ENCODE measurements at places on chromosomes 2 and 18.

DNA sequence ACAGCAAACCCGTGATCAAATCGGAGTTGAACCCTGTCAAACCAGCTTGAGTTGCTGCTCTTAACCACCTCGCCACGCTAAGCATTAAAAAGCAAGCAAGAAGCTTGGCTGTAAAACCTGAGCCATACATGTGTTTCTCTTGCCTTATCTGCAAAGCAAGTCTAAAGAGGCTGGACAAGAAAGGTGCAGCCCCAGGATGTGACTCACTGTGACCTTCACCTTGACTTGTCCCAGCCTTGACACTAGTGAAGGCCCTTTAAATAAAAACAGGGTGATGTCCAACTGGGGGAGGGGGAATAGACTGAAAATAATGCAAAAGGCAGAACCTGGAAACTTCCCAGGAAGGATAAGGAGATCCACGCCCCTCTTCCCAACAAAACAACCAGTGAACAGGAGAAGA lies 127.6 kb upstream of the NPAS2 start:
- no peak for DNase-seq

- no peak for DNase-seq
These were observed 934 bp downstream of the MYO5B start for GRCh38 chr18:50193796-50194630.

DNA sequence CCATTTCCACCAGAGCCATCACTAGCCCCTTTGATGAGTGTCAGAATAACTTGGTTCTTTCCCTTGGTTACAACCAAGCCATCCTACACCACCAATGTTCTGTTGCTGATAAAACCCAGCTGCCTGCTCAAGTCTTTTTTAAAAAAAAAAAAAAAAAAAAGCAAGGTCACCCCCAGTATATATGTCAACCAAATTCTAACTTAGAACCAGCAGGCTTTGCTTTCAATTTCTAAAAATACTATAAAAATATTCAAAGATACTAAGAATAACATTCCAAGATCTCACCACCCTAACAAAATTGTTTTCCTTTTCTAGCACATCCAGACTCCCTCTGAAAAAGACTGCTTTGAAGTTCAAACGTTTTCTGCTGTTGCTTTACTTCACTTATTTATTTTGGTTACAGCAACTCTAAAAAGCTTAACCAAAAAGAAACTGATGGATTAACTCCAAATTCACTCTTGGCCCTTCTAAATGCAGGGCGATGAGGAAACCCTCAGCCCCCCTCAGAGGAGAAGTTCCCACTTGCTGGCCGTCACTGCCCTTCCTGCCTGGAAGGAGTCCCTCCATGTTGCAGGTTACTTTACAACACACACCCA lies 10.9 kb downstream of the UXS1 start:
- no peak for DNase-seq

DNA sequence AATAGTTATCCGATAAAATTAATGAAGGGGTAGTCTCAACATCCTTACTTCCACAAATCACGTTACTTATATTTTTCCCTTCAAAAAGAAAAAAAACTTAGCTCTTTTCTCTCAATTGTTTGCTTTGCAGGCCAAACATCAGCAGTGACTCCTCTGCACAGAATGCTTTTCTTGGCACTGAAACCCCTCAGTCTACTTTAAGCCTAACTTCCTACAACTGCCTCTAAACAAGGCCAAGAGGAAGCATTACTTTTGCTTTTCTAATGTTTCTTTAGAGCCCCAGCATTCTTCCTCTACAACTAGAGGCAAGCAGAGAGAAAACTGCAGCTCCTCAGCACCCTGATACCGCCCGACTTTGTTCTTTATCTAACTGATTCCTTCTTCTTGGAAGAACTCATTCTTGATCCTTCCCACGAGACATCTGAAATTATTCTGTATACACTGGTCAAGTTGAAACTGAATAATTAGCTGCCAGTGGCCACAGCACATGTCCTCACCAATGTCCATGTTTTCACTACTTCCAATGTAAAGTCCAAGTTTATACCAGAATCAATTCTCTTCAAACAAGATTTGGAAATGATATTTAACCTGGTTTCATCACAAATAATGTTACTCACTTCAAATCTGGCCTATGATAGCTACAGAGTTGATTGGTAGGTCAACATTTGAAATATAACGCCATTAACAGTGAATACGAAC lies 55.3 kb downstream of the DTNB start:
- no peak for DNase-seq

GRCh38 chr2:113187771-113188170 lies 14.0 kb downstream of the PSD4 start:
- DNase-seq, result no peak

- no peak for DNase-seq
These were observed 505.5 kb downstream of the LRRTM4 start for GRCh38 chr2:77016443-77017354.

DNA sequence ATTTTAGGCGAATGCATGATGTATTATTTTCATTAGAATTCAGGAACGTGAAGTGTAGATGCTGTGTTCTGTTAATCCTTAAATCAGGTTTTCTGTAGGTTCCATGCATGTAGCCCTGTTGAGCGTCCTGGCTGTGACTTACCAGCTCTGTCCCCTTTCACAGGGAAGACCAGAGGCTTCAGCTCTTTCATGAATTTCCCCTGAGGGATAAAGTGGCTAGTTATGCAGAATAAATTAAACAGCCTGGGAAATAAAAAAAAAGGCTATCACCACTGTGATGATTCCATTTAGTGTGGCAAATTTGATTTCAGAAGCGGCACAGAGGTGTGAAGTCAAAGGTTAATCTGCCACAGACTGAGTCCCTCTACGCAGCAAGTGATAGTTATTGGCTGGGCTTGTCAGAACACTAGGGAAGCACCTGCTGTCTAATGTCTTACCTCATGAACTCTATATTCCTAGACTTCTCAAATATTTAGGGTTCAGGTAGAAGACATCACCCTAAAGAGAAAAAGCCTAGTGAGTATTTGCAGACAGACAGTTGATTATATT lies 61.6 kb upstream of the LINC00305 start:
- DNase-seq, result no peak

GRCh38 chr2:112644155-112644932 lies 1.4 kb upstream of the SLC20A1 start:
- DNase-seq, result no peak

- no peak for DNase-seq
These were observed 1307.3 kb upstream of the ZEB2 start for GRCh38 chr2:145827235-145827634.

DNA sequence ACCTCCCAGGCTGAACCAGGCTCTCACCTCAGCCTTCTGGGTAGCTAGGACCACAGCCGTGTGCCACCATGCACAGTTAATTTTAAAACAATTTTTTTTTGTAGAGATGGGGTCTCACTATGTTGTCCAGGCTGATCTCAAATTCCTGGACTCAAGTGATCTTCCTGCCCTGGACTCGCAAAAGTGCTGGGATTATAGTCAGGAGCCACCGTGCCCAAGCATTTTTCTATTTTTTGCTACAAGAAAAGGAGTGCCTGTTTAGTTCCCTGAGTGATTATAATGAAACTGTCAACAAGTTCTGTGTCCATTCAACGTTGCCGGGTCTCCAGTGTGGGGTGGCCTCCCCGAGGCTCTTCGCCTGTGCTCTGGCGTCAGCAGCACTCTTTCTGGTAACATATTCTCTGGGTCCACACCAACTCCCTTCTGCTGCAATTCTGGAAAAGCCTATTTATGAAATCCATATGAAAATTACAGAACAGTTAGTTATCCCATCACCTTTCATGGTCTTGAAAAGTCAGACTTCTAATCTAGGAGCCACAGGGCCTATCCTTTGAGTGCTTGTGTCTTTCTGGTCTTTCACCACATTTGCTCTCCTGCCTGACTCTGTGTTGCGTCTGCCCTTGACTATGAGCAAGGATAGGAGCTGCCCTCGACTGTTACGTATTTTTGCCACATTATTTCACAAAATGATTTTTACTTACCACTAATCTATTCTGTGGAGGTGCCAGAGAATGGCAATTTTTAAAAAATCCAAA lies 172.7 kb downstream of the SOCS6 start:
- DNase-seq, result no peak

DNA sequence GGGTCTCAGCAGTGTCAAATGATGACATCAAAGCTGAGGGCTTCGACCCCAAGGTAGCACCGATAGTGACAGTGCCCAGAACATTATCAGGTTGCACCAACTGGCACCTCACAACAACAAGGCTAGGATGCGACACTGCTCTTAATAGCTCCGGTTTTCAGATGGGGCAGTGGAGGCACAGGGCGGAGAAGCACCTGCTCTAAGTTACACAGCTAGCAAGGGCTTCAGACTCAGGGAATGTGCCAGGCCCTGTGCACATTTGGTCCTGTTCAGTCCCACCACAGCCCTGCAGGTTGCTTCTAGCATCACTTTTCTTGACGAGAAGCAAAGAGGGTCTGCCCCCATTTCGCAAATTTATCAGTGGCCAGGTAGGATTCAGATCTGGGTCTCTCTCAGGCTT lies 74.1 kb downstream of the DGKD start:
- no peak for DNase-seq

DNA sequence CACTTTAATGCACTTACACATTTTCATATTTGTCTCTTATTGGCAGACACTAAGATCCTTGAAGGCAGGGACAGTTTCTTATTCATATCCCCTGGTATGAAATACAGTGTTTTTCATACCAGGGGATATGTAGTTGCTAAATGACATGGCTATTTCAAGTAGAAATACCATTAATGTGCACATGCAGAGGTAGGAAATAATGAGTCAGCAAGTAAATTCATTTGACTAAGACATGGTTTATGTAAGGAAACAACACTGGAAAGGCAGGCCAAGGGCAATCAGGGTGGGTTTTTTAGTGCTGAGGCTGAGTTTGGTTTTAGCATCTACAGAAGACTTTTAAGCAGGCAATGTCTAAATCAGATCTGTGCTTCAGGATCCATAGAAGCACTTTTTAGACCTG lies 155.9 kb downstream of the WDPCP start:
- DNase-seq, result no peak

DNA sequence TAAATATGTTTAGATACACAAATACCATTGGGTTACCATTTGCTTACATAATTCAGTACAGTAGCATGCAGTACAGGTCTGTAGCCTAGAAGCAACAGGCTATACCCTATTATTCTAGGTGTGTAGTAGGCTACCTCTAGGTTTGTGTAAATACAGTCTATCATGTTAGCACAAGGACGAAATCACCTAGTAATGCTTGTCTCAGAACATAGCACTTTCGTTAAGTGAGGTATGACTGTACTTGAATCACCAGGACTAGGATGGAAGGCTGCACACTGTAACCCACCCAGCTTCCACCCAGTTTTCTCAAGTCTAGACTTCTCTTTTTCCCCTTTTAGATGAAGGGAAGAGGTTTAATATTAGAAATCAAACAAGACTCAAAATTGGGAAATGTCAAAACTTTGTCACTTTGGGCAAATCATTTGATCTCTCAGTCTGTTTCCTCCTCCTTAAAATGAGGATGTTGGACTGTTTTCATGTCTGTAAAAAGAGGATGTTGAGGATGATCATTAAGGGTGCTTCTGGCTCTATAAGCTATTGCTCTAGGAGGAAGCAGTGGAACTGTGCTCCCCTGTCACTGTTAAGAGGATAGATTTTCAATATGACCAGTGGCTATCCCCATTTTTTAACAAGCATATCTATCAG lies 3.7 kb upstream of the SOCS6 start:
- no peak for DNase-seq

DNA sequence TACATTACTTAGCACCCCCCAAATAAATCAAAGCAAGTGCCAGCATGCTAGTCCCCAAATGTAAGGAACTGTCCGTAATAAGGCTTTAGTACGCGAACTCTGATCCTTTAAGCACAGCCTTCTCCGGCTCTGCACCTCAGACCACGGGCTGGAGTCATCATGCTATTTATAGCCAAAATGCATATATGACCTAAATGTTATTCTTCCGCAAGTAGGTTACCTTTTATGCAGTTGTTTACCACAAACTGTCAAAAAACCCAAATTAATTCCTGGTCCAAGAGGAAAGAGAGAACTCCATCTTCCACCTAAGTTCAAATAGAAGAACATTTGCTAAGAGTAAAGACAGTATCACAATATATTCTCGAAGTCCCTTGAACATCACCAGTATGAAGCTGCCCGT lies 42.7 kb downstream of the ZNF516 start:
- no peak for DNase-seq

GRCh38 chr2:86171295-86171694 lies 24.0 kb downstream of the IMMT start:
- no peak for DNase-seq

- DNase-seq, result no peak
These were observed 22.9 kb downstream of the DOK1 start for GRCh38 chr2:74577448-74577847.

- DNase-seq, result no peak
These were observed 7.4 kb downstream of the HTRA2 start for GRCh38 chr2:74537140-74537539.

- DNase-seq, result no peak
These were observed 112.3 kb downstream of the COLEC12 start for GRCh38 chr18:388200-388599.

DNA sequence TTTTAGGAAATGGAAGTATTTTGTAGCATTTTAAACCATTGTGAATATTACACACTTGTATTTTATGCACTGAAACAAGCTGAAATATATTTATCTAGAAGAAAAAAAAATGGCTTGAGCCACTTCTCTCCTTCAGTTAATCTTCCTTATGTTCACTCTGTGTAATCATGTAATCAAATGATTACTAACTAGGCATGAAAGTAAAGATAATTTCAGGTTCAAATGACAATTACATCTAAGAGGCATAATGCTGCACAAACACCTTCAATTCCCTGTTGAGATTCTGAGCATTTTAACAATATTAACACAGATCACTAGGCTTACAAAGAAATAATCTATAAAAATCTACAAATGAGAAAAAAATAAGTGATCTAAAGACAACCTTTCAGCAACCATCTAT lies 119.6 kb upstream of the ITGB6 start:
- DNase-seq, result no peak

DNA sequence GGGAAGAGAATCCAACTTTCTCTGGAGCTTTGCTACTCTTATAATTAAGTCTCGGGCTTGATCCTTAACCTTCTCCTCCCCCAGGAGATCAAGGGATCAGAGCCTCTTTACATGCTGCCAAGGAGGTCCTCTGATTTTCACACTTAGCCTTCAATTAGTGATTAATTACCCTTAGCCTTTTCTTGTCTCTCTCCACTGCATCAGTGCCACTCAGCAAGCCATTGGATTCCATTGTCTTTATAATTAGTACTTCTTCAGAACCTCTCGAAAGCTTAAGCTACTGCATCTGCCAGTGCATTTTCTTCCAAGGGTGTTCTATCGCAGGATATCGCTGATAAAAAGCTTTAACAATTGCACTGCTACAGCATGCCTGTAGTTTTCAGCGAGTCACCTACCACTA lies 477.0 kb upstream of the MEIS1 start:
- DNase-seq, result no peak

GRCh38 chr2:220096406-220096805 lies 469.0 kb downstream of the SLC4A3 start:
- DNase-seq, result no peak

- no peak for DNase-seq
These were observed 200.3 kb upstream of the ACVR2A start for GRCh38 chr2:147644491-147644890.

- DNase-seq, result no peak
These were observed 24.8 kb downstream of the BMPR2 start for GRCh38 chr2:202400941-202401340.

- DNase-seq, result no peak
These were observed 151.7 kb upstream of the POU3F3 start for GRCh38 chr2:104702031-104702850.

GRCh38 chr2:44866152-44866551 lies 75.3 kb upstream of the SIX3 start:
- DNase-seq, result no peak
